C1 segment of cervical spinal cord (tissue), 14 donors: ENCODE measurements at places on chromosomes 3 and 15.

- no peak for DNase-seq
Measured at GRCh38 chr3:13947912-13948311, 68.0 kb upstream of the WNT7A start.

GRCh38 chr3:76310667-76311066 is 525.3 kb upstream of the ZNF717 start:
- no peak for DNase-seq

DNA sequence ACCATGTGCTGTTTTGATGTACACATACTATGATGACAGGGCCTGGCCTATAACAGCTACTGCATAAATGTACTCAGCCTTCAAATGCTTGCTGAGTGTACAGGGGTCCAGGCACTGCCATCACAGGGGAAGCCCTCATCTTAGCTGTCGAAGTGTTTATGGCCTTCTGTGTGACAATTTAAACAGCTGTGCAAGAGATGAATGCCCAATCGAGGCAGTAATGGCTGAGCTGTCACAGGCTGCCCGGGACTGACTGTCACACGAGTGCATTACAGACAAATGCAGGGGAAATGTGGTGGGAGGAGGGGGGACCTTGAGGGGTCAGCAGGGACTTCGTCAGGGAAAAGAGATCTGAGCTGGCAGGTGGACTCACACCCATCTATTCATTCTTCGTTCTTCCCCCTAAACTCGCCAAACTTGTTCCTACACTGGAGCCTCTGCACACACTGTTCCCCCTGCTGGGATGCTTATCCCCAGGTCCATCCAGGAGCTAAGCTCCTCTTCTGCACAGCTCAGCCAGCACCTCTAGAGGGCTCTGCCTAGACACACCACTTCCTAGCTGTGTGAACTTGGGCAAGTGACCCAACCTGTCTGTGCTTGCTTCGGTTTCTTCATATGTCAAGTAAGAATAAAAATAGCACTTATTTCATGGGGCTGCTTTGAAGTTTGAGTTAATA is 156.2 kb upstream of the IQSEC1 start:
- no peak for DNase-seq

- DNase-seq = no peak
Measured at GRCh38 chr3:180142041-180142440, 105.3 kb upstream of the PEX5L start.

DNA sequence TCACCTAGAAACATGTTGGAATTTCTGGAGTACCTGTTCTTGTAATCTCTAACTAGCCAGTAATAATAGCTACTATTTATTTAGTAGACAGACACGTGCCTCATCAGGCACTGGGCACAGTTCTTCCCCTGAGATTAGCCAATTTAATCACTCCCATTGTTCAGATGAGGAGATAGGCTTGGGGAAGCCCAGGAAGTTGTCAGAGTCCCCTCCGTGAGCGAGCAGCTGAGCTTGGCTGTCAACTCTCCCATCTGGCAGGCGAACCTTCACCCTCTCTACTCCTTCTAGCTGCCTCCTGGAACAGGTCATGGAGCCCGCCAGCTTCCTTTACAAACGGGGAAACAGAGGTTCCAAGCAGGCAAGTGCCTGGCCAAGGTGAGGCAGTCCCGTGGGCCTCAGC is 31.1 kb upstream of the FGD5 start:
- no peak for DNase-seq

DNA sequence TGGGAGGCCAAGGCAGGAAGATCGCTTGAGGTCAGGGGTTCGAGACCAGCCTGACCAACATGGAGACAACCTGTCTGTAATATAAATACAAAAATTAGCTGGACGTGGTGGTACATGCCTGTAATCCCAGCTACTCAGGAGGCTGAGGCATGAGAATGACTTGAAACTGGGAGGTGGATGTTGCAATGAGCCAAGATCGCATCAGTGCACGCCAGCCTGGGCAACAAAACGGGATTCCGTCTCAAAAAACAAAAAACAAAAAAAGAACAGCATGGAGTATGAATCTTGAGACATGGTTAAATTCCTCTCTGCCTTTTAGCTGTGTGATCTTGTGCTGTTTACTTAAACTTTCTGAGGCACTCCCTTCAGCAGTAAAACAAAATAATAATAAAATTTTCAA is 244.9 kb downstream of the FGF12 start:
- DNase-seq = no peak

DNA sequence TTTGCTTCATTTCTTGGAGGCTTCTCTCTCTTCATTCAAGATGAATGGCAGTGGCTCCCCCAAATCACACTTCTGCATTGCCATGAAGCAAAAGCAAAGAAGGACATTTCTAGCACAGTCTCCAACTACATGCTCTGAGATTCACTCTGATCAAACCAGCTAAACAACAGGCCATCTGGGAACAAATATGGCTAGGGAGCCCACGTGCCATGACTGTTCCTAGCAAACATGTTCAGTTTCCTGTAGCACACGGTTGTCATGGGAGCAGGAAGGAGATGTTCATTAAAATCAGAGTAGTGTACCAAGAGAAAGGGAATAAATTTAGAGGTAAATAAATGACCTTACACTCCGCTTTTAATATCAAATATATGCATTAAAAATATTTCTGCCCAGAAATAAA is 327.3 kb downstream of the GBE1 start:
- no peak for DNase-seq

DNA sequence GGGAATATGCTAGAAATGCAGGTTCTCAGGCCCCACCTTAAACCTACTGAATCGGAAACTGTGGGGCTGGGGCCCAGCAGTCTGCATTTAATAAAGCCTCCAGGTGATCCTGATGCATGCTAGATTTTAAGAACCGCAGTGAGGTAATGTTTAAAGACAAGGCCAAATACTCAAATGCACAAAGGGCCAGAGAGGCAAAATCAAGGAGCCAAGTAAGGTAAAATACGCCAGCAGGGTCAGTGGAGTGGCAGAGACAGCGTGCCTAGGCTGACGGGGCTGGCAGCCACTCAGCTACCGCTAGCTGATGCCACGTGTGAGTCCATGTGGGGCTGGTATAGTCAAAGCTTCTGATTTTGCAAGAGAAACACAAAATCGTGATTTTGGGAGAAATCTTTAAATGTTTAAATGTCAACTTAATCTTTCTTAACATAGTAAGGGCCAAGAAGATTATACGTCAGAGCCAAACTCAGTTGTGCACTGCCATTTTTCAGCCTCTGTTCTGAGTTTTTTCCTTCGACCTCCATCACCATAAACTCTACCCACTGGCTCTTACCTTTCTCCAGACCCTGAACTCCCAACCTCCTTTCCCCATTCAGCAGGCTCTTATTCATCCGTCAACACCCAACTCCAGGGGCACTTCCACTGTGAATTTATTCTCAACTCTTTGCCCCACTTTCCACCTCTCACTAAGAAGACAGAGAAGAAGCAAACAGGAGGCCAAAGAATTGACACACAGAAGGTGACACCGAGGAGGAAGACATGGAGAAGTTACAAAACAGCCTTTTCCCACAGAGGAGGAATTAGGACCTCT is 136.6 kb upstream of the RAD18 start:
- no peak for DNase-seq

- DNase-seq = no peak
Measured at GRCh38 chr15:55742498-55742926, 440 bp downstream of the PRTG start.

DNA sequence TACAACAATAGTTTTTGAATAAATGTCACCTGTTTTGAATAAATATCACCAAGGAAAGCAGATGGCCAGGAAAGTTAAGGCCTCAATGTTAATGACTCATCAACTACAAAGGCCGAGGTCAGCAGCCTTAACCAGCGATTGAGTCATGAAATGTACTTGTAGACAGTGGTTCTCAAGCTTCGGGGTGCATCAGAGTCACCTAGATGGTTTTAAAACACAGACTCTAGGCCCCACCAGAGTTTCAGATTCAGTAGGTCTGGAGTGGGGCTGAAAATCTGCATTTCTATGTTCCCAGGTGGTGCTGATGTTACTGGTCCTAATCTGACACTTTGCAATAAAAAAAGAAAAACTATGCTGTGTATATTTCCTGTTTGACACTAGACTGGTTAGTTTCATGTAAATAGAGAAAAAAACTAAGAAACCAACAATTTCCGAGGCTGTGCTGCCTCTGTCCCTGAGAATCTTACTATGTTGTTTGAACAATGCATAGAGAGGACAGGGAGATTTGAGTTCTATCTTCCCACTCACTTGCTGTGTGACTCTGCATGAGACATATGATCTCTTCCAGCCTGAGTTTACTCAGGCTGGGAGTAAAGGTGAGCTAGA is 9.8 kb downstream of the RAB27A start:
- no peak for DNase-seq

DNA sequence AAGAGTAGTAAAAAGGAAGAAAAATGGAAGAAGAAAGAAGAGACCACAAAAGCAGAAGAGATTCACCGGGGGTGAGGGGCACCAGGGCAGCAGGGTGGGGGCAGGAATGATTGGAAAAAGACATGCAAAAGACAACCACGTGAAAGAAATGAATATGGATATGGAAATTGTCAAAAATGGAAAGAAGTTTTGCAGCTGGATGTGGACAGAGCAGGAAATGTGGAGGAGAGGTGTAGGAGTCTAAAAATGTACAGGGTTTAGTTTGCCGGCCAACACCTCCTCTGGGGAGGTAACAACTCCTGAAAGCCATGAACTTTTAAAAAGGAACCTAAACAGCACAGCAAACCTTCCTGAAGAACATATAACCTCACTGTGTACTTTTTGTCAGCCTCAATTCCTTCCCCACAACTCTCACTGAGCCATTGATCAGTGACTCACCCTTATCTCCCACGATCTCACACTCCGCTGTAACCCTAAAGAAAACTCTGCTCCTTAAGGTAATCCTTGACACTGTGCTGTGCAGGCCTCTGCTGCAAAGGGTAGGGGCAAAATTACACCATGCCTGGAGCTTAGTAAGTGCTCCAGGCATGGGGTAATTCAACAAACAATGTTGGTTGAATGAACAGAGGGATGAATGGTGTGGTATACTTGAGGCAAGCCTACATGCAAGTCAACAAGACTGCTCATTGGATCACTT is 100.2 kb upstream of the BOC start:
- no peak for DNase-seq

GRCh38 chr3:105759442-105760078 is 109.3 kb downstream of the CBLB start:
- DNase-seq = no peak

DNA sequence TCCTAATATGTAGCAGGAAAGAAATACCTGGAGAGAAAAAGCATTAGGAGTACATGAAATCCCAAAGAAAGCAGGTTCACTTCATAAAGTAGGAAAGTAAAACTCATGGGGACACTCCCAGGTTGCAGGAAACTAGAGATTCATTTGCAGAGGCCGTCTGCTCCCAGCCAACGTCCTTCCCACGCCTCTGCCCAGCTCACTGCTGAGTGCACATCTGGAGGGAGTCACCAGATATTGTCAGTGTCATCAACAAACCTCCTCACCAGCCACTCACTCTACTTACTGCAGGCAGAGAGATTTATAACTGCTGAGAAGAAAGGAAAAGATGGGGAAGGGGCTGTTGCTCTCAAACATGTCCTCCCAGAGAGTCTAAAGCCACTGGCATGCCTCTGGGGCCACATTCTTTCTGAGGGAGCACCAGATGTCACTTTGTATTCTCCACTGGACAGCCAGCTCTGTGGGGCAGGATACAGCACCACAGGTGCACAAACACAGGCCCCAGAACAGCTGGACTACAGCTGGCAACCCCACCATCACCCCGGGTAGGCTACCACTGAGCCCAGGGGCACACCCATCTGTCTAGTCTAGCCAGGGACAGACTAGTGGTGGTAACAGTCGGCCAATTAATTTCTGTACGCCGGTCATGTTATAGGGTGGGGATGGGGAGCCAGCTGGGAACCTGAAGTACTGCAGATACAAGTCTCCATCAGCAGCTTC is 64.5 kb downstream of the NPTN start:
- DNase-seq = no peak
